Heart left ventricle (tissue), 16 donors: ENCODE measurements at places on chromosomes 6 and 20. TPM values are rescaled to one million over a fixed set of nuclear protein-coding genes. Genes with fewer than 3 reads are reported as not detected.

RNF144B gene
- 7.1 TPM for total RNA-seq

TFAP2D gene
- total RNA-seq, result not detected

DNA sequence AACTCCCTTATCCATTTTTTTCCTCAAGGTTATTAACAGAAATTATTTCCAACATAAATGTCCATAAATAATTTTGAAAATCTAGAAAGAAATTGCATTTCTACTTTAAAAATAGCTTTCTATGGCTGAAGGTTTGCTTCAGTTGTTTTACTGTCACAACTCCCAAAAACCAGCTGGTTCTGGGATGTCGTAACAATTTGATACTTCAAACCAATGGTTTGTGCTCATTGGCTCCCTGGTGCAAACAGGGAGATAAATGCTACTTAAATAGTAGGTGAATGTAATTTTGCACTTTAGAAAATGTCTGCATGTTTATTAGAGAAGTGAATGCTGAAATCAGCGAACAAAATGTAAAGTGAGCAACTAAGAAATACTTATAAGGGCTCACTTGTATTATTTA, 31.1 kb downstream of the LAMA2 start:
- DNase-seq, result no peak

DNA sequence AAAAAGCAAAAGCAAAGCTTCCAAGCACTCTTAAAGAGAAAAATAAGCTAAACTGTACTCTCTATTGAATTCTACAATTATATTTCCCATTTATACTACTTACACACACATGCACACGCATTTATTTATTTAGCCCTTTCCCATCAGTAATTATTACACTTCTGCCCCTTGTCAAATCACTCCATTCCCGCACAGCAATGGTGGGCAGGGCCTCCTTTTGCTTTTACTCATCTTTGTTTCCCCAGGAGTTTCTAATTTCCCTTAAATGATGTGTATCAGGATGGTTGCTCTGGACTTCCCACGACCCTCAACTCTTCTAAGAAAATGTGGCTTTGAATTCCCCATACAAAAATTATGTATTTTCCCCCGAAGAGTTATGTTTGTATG, 19.9 kb downstream of the PXT1 start:
- DNase-seq, result no peak

- DNase-seq, result no peak
Observed at GRCh38 chr6:133805876-133806275, 83.0 kb upstream of the TCF21 start.
